ENCODE measurements at places on chromosomes 13 and 19.

GRCh38 chr19:35059006-35059798, 17.7 kb downstream of the HPN start:
- no peak for DNase-seq

DNA sequence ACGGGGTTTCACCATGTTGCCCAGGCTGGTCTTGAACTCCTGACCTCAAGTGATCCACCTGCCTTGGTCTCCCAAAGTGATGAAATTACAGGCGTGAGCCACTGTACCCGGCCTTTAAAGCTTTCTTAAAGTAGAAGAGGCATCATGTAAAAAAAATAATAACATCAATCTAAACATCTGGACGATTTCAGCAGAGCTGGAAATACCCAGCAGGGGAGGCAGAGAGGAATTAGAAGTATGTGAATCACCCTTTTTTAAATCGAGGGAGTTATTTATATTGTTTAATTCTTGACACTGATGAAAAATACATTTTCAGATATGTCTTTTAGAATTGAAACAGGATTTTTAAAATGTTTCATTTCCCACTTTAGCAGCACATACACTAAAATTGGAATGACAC, 37.4 kb upstream of the MTIF3 start:
- DNase-seq, result no peak

GRCh38 chr13:53368948-53369347, 340.3 kb downstream of the OLFM4 start:
- DNase-seq, result no peak

- no peak for DNase-seq
These were observed 55.1 kb upstream of the CLDN10 start for GRCh38 chr13:95497381-95497807.

DNA sequence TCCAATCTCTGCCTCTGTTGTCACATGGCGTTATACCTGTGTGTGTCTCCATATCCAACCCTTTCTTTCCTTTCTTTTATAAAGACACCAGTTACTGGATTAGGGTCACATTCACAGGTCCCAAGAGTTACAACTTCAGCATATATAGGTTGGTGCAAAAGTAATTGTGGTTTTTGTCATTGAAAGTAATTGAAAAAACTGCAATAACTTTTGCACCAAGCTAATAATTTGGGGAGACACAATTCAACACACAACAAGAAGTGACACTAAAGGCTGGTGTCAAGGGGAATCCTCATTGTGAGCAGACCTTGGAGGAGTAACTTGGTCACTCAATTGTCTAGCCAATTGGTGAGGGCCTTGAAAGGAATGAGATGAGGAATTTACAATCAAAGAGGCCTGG, 1366.1 kb downstream of the PCDH9 start:
- no peak for DNase-seq

DNA sequence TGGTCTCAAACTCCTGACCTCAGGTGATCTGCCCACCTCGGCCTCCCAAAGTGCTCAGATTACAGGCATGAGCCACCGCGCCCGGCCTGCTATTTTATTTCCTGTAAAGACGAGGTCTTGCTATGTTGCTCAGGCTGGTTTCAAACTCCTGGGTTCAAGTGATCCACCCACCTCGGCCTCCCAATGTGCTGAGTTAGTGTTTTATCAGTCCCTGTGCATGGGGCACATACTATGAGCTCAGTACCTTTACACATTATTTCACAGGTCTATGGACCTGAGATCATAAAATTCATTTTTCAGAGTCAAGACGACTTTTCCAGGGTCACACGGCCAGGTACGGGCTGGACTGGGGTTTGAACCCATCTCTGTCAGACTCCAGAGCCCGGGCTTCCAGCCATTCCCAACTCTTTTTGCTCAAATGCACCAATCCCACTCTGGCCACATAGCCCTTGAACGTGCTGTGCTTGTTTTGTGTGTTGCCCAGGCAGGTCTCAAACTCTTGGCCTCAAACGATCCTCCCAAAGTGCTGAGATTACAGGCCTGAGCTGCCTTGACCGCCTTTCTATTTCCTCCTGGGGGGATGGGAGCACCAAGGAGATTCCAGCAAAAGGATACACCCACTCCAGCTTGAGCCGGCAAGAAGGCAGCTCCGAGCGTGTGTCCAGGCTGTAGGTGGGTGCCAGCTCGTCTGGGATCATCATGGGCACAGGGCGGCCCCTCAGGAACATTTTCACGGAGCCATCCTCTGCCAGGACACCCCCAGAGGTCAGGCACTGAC, 1.1 kb downstream of the EML2 start:
- DNase-seq, result no peak

DNA sequence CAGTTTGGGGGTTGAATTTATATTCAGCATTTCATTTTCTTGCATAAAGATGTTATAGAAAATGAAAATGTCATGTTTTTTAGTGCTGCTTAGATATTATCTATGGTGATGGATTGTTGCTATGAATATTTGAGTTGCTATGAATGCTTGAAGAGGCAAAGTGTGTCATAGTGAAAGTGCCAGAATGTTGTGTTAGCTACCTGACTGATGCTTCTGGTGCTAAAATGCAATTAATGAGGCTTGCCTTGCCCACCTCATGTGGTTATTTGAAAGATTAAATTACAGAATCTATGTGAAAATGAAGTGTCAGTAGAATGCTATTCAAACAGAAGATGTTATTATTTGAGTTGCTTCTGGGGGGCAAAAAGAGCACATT, 62.7 kb upstream of the MYCBP2 start:
- DNase-seq, result no peak

- no peak for DNase-seq
These were observed 276.8 kb downstream of the KCNRG start for GRCh38 chr13:50292081-50292480.

DNA sequence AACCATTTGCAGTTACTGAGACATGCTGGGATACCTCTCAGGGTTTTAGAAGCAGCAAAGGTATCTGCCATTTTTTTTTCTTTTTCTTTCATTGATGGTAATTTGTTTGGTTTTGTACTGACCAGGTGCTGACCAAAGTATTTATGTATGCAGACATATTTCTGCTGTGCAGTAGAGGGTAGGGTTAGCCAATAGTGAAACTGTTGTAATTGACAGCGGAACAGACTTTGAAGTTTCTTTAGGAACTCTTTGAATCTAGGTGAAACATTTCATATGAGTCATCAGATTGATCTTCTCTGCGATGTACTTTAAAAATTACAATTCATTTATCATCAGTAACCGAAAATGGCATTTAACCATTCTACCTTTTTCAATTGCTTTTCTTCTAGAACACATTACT, 63.0 kb downstream of the ITGBL1 start:
- DNase-seq, result no peak

DNA sequence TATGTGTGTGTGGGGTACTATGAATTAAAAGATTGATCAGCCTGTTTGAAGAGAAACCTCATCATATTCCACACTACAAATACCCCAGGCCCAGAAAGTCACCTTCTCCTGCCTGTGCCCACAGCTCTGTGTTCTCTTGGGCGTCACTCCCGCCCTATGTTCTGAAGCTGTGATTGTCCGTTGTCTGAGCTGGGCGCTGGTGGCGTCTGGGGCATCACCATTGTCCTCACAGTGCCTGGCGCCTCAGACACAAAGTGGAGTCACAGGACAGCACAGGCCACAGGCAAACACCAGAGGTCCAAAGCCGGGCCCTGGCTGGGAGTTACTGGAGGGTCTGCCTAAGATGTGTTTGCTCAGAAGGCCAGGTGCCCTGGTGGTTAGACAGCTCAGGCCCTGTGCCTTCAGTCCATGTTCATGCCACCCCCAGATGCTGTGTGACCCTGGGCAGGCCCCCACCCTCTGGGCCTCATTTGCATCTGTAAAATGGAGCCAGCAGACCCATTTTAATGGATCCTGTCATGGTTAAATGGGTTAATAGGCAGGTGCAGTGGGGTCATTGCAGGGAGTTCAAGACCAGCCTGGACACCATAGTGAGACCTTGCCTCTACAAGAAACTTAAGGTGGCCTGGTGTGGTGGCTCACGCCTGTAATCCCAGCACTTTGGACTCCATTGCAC, 34.5 kb downstream of the DNM2 start:
- DNase-seq, result no peak

DNA sequence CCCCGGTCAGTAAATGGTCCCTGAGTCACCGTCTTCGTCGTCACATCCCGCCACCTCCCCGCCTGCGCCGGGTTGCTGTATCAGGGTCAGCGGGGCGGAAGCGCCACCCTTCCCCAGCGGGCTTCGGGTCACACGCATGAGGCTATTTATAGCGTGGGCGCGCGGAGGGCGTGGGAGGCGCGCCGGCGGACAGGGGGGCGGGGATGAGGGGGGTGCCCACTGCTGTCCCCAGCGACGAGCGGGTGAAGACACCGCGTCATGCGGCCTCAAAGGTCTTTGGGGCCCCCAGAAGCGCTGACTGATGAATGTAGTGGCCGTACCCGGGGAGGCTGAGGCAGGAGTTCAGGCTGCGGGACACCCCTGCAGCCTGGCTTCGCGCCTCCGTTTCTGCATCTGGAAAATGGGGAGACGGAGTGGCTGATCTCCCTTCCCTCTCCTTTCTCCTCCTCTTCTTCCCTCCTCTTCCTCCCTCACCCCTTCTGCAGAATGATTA, 7.9 kb downstream of the UNC13A start:
- DNase-seq, result peak; percentile 72

- DNase-seq, result no peak
These were observed 2.4 kb downstream of the SPART start for GRCh38 chr13:36343766-36344165.

DNA sequence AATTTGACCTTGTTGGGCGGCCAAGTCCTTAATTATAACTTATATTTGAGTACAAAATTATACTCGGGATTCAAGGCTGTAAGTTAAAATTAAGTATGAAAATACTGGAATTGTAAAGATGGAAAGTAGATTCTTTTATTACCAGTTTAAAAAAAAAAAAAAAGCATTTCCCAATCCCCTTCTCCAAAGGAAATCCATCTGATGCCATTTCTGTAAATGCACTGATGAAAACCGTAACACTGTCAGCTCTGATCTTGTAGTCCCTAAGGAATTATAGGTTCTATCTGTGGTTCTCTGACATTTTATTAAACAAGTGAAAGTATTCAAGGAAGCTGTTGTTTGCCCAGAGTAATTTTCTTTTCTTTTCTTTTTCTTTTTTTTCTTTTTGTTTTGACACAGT, 41.6 kb upstream of the HNRNPA1L2 start:
- DNase-seq, result no peak

- DNase-seq, result no peak
These were observed 43.2 kb downstream of the BBC3 start for GRCh38 chr19:47187797-47188196.

DNA sequence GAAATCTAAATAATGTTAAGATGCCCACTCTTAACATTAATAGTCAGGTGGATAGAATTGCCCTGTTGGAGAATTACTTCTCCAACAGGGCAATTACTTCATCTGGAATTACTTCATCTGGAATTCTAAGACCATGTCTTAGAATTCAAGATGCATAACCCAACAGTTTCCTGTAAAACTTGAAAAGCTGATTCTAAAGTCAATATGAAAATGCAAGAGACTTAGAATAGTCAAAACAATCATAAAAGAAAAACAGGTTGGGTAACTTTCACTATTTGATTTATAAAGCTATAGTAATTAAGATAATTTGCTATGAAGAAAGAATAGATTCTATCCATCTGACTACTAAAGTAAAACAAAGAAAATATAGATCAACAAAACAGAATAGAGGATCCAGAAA, 75.2 kb downstream of the ABCC4 start:
- DNase-seq, result no peak

DNA sequence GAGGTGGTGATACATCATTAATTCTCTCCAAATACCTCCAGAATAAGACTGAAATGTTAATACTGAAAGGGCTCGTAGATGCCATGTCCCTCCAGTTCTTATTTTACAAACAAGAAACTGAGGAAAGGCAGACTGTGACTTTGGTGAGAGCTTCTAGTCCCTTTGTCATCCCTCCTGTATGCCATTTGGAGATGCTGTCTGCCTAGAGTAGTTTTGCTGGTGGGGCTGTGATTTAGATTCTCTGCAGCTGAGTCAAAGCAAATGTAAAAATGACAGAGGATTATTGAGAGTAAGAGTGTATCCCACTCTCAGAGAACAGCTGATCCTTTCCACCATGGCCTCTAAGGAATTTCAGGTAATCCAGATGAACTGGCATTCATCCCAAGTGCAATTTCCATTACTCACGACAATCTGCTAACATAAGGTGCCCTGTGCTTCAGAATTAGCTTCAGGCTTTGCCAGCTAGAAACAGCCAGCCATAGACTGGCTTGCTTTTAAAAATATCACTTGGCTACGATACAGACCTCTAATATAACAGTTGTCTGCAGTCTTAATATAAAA, 16.8 kb downstream of the PABPC3 start:
- DNase-seq, result no peak

GRCh38 chr19:49593233-49594113, 2.5 kb downstream of the PRR12 start:
- DNase-seq, result peak; percentile 100

DNA sequence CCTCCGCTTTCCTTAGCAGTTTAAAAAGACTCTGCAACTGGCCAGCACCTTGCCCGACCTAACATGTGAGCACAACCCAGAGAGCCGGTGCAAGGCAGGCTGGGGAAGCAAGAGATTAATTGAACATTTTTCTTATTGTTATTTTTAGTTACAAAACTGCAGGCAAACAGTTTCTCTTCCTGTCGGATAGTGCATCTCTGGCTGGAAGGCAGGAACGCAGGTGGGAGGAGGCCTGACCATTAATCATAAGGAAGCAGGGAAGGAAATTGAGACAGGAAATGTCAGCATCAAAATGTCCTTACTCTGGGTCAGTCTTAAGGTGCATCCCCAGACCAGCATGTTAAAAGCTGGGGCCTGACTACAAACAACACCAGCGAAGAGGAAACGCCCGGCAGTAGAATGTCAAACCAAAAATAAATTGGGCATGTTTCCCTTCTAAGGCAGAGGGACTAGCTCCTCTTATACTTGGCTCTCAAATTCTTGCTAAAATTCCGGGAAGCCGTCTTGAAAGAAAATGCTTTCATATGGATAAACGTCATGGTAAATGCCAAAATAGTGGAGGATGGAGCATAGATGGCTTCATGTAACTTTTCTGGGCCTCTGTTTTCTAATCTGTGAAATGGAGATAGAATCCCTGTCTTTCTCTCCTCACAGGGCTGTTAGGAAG, 226.8 kb downstream of the RAP2A start:
- no peak for DNase-seq

All from GM19239 (cell line).